IMR-90 (cell line): ENCODE measurements at places on chromosomes 5 and 9.
A peak's percentile ranks its signal among the peaks of the same experiment; 100 is the strongest.

GRCh38 chr9:126860757-126861466, 473 bp downstream of the ZBTB34 start:
- no peak for DNase-seq

GRCh38 chr5:116371935-116372334, 202.7 kb downstream of the SEMA6A start:
- DNase-seq, result no peak

GRCh38 chr5:135493406-135494180, 41.4 kb upstream of the TIFAB start:
- DNase-seq, result peak; percentile 92

DNA sequence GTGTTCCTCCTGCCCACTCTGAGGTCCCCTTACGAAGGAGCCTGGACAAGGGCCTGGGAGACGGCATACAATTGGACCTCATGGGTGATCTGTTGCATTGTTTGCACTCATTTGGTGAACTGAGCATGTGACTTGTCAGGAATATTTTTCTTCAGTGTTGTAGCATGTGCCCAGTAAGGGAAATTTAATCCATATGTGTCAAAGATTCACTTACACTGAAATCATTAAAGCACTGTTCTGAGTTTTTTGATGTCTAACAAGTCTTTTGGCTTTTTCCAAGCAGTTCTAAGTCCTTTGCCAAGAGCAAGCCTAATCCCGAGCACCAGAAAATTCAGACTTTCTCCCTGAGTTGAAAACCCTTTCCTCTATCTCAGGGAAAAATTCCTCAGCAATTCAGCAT, 61.6 kb upstream of the RPS23 start:
- no peak for DNase-seq

- DNase-seq, result peak; percentile 64
Observed at GRCh38 chr5:148799737-148800527, 26.5 kb upstream of the ADRB2 start.

GRCh38 chr9:933356-933755, 43.1 kb upstream of the DMRT3 start:
- no peak for DNase-seq

GRCh38 chr5:31901807-31902530, 263.0 kb downstream of the PDZD2 start:
- no peak for DNase-seq

DNA sequence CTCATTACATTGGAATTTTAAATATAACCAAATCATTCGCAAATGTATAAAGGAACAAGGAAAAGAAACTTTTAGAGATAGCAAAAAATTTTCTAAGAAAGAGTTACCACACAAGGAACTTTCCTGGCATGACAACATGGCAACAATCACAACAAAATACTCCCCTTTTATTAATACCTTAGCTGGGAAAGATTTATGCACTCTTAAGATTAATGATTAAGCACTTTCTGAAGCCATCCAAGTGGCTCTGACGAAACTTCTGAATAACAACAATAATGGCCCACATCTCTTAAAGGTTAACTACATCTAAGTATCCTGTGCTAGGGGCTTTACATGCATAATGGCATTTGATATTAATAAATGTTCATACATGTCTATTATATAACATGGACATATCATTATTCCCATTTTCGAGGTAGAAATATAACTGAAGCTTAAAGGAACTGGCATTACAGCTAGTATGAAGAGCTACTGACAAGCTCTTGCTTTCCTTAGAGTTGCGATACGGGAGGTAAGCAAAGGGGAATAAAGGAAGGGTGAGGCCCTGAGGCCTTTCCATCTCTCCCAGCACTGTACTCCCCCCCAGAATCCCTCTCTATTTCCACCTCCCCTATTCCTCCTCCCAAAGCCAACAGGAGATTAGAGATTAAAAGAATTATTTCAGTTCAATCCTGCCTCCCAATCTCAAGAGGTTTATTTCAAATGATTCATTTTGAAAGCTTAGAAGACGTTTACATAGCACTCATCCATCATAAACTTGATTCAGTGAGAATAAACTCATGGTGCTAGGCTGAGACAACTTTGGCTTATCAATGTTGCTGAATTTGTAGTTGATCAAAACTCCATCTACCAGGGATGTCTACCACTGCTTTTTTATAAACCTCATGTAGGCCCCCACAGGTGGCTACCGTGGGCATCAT, 9.6 kb downstream of the MTMR12 start:
- no peak for DNase-seq

GRCh38 chr5:155926031-155926430, 400.9 kb upstream of the SGCD start:
- DNase-seq, result peak; percentile 41

GRCh38 chr5:142015781-142016533, 3.1 kb upstream of the GNPDA1 start:
- DNase-seq, result peak; percentile 56

DNA sequence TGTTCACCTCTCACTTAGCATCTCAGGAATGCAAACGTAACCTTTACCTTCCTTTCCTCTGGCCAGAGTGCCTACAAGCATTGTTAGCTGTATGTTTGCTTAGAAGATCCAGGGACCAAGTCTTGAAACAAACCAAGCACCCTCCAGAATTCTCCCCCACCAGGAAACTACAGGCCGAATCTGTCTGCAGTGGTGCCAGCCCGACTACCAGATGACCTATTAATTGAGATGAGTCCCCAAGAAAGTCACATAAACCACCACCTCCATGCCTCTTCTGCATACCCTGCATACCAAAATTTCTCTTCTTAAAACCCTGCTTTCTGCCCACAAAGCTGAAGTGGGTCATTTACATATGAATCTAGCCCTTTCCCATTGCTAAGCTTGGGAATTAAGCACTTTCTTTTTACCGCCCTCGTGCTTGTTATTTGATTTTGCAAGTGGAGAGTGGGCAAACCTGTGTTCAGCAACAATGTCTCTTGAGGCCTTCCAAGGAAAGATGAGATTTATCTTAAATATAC, 1239.1 kb downstream of the CDH12 start:
- no peak for DNase-seq

DNA sequence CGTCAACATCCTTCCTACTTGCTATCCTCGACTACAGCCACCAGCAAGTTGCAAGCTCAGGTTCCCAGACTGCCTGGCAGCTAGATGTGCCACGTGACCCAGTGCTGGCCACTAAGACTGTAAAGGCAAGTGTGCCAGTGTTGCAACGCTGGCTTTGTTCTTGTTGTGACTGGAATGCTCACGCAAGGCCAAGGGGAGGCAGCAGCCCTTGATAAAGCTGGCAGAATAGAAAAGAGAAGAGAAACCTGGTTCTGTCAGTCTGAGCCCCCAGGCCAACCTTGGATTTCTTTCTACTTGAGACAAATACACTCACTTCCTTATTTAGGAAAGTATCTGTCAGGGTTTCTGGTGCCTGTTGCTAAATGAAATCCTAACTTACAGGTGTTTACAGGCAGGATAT, 113.0 kb downstream of the KLHL3 start:
- DNase-seq, result no peak

GRCh38 chr5:42621662-42622061, 135.0 kb upstream of the CCDC152 start:
- peak; percentile 7 for DNase-seq

GRCh38 chr5:101278011-101278687, 375.1 kb upstream of the ST8SIA4 start:
- DNase-seq, result peak; percentile 0

GRCh38 chr5:87408204-87408603, 4.5 kb downstream of the CCNH start:
- no peak for DNase-seq

- DNase-seq, result no peak
Observed at GRCh38 chr9:128121466-128121810, 6.1 kb downstream of the PTGES2 start.

GRCh38 chr5:9877488-9877887, 247.3 kb upstream of the TAS2R1 start:
- no peak for DNase-seq

- no peak for DNase-seq
Observed at GRCh38 chr5:17748201-17748600, 113.9 kb downstream of the TAF11L14 start.

DNA sequence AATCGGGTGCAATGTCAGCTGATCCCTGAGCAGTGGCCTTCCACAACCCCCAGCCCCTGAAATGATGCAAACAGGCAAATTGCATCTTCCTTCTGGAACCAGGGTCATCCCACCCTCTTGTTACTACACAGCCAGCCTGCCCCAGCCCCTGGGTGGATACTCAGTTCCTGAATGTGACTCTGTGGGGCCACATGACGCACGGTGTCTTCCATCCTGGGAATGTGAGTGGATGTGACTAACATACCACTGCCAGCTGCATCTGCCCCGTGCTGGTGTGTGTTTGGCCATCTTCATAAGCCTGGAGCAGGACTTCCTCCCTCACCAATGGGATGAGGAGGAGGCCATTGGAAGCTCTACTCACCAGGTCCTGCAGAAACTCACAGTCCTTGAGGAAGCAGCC, 257.9 kb upstream of the ADAMTS16 start:
- DNase-seq, result no peak

GRCh38 chr9:137579259-137579604, 507 bp upstream of the DPH7 start:
- no peak for DNase-seq

DNA sequence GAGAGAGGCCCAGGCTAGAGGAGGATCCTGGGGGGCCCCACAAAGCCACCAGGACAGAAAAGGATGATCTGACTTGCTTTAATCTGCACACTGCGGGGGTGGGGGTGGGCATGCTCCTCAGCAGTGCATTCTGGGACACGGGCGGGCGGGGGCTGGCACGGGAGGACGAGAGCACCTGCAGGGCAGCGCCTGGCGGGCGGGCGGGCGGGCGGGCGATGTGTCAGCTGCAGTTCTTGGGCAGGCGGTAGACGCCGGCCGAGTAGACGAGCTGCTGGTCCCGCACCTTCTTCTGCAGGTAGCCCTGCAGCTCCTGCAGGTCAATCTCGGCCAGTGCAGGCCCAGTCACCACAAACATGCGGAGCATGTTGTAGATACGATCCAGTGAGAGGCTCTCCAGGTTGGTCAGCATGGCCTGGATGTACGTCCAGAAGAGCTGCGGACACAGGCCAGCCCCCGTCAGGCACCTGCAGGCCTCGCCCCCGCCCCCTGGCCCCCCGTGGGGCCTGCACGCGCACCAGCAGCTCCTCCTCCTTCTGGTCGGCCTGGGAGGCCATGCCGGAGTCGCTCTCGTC, 3.0 kb upstream of the TMEM210 start:
- DNase-seq, result no peak

DNA sequence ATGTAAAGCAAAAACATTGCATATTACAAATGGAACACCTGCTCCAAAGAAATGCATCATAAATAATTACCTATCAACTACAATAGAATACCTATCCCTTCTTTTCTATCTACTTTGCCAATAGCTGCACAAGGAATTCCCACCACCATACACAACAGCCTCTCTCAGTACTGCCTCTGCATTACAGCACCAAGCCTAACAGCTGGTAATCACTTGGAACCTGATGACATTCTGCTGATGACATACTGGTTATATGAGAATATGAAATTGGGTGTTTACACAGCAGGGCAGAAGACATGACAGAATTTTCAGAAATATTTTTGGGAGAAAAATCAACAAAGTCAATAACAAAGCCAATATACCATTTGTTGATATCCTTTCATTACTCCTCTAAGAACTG, 43.2 kb downstream of the PSMB7 start:
- peak; percentile 30 for DNase-seq

DNA sequence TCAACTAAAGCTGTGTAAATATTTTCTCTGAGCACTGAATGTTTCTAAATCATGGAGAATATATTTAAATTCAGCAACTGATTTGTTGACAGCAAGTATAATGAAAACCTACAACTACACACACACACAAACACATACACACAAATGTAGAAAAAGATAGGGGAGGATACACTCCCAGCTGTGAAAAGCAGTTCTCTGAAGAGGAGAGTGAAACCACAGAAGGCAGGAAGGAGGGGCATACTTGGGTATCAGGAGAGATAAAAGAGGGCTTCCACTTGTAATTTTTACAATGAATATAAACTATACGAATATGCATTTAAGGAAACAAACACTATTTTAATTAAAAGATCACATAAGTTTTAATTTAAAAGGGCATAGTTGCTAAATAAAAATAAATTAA, 227.8 kb upstream of the SLC24A2 start:
- no peak for DNase-seq

- no peak for DNase-seq
Observed at GRCh38 chr5:179696603-179697002, 2.2 kb upstream of the CANX start.

DNA sequence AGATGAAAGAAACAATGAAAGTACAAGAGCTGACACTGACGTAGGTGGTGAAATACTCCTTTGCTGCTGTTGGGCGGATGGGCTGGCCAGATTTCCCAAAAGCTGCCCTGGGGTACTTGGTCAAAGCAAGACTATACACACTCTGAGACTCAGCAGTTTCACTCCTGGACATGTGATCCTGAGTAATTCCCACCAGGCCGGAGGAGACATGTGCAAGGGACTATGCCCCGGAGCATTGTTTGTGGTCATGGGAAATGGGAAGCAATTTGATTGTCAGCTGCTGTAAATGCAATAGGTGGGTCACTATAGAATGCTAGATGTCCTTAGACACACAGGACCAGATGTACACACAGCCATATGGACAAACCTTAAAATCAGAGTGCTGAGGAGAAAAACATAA, 116.1 kb downstream of the DCP2 start:
- no peak for DNase-seq

DNA sequence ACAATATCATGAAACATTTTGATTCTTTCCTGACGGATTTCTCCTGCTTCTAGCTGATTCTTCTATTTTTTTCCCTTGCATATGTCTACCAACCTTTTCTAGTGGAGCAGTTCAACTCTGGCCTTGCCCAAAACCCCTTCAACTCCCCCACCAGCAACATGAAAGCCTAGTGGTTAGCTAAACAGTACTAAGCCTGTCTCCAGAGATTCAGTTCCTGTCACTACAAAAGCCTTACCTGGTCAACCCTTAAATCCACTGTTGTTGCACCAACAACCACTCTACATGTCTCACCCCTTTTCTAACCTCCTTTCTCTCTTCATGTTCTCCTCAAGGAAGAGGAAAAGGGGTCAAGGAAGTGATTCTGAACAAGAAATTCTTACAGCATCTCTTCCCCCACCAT, 74.8 kb upstream of the PIK3R1 start:
- no peak for DNase-seq

DNA sequence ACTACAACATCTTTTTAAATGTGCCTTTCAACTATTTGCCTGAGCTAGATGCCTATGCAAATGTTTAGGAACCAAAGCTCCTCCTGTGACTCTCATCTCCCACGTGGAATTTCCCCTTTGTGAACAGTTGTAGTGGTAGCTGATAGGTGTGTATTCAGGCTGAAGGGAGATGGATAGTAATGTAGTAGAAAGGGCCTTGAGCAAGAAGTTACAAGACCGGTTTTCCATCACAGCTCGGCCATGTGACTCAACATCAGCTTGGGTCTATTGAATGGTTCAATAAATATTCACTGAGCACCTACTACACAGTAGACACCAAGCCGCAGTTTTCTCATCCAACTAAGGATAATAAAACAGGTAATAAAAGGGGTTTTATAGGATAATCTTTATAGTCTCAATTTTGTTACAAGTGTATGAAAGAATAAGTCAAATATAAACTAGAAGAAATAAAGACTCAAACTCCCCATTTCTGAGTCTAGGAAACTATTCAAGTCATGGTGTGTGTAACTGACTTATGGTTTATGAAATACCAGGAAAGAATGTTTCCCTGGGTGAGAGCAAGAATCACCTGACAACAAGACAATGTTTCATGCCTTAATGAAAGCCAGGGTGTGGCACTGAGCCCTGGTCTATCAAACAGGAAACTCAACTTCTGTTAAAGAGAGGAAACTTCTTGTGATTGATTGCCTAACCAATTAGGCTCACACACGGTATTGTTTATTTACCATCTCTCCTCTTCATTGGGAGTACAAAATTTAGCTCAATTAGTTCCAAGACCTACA, 187.1 kb upstream of the SPEF2 start:
- no peak for DNase-seq

- peak; percentile 13 for DNase-seq
Observed at GRCh38 chr5:94613583-94613982, 4.8 kb downstream of the KIAA0825 start.
